ENCODE measurements at places on chromosomes 2 and 18.

GRCh38 chr2:60556576-60557485 is 3.4 kb upstream of the BCL11A start:
- no peak for DNase-seq

- DNase-seq: no peak
Observed at GRCh38 chr2:26756337-26756736, 7.7 kb upstream of the SLC35F6 start.

GRCh38 chr2:232666051-232666805 is 30.9 kb upstream of the GIGYF2 start:
- DNase-seq: no peak

DNA sequence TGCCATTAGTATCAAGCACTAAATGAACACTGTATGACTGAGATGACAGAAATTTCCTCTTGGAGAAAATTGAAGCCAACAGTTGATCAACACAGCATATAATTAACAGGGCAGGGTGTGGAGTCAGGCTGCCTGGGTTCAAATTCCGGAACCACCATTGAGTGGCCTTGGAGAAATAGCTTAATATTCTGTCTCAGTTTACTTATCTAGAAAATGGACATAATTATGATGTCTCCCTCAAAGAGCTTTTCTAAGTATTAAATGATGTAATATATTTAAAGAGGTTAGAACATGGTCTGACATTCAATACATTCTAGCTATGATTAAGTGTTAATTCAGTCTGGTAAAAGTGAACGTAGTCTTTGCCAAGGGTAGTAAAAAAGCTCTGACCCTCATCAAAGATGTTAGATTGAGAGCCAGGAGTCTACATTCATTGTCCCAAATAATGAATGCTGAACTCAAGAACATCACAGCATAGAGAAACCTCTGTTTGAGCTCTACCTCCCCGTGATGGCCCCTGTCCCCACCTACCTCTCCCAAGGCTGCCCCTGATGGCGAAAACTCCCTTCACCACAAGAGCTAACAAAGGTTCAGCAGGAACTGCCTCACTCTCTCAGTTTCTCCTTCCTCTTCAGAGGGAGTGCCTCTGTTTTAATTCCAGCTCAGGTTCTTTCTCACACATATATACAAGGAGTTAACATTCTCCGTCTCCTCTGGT is 2.7 kb upstream of the VWA3B start:
- no peak for DNase-seq

GRCh38 chr2:146444085-146444484 is 1400.7 kb upstream of the ACVR2A start:
- no peak for DNase-seq

- DNase-seq: no peak
Observed at GRCh38 chr2:34025196-34025595, 426.1 kb upstream of the FAM98A start.

DNA sequence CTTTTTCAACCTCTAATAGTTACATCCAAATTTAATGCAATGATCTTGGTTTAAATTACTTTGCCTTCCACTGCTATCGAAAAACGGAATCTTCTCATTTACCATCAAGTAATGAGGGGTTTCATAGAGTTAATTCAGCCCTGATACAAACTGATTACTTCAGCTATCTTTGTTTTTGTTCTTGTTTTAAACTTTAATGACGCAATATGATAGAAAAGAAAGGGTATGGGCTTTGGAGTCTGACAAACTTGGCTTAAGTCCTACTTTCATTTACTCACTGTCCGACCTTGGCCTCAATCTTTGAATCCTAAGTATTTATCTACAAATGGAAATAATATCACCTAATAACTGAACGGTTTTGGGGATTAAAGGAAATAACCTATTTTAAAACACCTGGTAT is 16.1 kb downstream of the ADAM17 start:
- DNase-seq: no peak

GRCh38 chr2:184598002-184598315 is 370 bp upstream of the ZNF804A start:
- DNase-seq: peak; percentile 18

- DNase-seq: no peak
Observed at GRCh38 chr2:60873381-60873780, 8.0 kb upstream of the REL start.

- no peak for DNase-seq
Observed at GRCh38 chr2:234789556-234790325, 162.1 kb upstream of the SH3BP4 start.

DNA sequence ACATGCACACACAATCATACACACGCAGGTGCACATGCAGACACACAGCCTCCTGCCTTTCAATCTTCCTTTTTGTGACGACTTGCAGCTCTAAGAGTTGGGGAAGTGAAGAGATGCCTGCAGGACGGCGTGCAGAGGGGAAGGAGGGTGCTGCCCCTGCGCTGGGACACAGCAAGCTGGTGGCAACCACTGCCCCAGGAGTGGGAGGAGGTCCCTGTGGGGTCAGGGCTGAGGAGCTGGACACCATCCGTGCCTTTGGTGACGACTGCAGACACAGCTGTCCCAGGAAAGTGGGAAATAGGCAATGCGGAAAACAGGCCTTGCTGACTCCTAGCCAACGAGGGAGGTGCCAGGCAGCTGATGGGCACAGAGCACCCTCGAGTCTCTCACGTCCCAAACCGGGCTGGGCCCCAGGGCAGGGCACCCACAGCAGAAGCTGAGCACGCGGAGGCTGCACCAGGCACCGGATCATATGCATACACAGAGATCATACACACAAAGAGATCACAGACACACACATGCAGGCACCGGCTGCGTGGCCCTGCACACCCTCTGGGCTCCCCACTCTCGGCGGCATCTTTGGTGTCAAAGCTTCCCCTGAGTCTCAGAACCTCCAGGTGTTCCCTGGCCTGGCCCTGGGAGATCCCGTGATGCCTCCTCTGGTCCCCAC is 146.1 kb downstream of the PXDN start:
- DNase-seq: no peak

DNA sequence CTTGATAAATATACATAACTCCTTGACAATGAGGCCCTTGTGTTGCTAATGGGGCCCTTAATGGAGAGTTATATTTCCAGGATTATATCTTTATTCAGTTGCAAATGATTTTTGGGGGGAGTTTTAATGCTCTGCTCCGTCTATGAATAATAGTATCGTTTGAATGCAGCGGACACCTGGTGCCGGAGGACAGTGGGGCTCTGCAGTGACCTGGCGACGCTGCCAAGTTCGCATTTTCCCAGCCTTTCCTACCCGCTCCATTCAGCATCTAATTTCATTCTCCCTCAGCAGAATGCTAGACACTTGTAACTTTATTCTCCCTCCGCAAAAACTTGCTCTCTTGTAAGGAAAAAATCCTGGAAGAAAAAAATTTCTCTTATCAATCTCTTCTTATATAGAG is 257.6 kb upstream of the SALL3 start:
- no peak for DNase-seq

DNA sequence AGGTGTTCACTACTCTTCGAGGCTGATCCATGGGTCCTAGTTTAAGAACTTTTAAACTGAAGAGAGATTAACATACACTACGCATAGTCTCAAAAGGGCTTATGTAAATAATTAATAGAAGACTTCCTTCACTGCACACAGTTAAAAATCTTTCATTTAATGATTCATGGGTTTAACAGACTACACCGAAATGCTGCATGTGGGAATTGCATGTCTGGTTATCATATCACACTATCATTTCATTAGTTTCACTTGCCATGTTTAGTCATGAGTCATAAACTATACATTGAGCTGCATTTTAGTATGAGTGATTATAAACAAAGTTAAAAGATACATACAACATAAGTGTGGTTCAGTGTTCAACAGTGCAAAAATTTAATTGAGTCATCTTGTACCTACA is 31.2 kb downstream of the GLS start:
- peak; percentile 36 for DNase-seq

GRCh38 chr2:198036029-198036879 is 231.9 kb downstream of the PLCL1 start:
- DNase-seq: no peak

DNA sequence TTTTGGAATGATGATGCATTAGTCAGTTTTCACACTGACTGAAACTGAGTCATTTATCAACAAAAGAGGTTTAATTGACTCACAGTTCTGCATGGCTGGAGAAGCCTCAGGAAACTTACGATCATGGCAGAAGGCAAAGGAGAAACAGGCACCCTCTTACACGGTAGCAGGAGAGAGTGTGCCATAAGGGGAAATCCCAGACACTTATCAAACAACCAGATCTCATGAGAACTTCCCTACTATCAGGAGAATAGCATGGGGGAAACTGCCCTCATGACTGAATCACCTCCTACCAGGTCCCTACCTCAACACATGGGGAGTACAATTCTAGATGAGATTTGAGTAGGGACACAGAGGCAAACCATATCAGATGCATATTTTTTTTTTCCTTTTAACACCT is 504.5 kb upstream of the VRK2 start:
- DNase-seq: no peak

DNA sequence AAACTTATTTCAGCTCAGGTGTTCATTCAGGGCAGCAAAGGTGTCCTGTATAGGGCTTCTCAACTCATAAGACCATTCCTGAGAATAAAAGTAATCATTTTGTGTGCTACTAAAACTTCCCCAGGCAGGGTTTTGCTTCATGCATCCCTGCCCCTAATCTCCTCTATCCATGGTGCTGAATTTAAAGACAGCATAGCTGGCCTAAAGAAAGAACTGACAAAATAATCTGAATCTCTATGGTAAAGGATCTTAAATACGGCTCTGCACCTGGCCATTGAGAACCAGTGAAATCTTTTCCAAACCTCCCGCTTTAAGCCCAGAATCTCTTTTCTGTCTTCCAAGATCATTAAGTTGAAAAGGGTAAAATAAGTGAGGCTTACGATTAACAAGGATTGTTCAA is 292.1 kb upstream of the KLHL29 start:
- DNase-seq: peak; percentile 28

DNA sequence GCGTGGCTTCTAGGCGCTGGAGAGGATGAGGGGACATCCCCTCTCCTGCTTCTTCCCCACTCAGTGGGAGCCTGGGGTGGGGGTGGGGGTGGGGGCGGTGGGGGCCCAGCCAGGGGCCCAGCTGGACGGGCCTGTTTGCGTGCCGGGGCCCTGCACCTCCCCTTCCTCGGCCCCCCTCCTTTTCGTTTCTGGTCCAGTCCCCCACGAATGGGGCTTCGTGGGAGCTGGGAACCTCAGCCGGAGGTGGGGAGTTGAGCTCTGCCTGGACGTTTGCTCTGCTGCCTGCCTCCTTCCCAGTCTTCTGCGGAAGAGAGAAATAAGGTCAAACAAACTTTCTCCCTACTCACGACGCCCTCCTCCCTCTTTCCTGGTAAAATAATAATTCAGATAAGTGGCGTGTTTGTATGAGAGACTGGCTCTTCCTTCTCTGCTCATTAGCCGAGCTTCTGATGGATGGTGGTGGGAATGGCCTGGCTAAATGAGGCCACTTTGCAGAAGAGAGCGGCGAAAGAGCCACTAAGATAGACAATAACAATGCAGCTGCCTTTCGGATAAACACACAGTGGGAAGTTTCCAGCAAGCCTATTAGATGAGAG is 782 bp downstream of the MTA3 start:
- no peak for DNase-seq

- DNase-seq: no peak
Observed at GRCh38 chr2:172914341-172915008, 161.2 kb upstream of the MAP3K20 start.

DNA sequence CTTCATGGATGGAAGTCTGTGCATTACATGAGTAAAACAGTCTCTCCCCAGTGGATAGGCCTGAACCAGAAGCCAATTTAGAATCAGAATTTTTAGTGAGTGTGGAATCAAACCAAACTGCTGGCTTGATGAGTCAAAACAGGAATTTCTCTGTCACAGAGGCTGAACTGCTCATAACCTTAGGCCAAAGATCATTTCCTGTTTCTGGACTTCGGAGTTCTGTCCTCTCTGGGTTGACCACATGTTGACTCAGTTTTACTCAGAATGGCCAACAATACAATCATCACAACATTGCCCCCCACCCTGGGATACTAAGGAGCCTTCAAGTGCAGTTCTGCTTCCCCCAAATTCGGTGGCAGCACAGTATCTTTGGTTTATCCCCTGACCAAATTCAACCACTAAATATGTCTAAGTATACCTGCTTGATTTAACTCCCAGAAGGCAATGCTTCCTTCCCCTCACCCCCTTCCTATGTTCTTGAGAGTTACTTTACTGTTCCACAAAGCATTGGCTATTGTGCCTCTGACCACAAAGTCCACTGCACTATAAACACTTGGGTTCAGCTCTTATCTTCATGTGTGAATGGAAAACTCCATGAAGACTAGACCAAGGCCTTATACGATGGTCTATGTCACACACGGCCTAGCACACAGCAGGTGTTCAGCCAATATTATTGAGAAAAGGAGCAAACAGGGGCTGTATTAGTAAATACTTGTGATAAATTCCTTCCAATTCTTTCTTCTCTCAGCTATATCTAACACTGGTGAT is 67.8 kb downstream of the NXPH2 start:
- DNase-seq: no peak

GRCh38 chr2:179106676-179107428 is 56.9 kb upstream of the CCDC141 start:
- no peak for DNase-seq

DNA sequence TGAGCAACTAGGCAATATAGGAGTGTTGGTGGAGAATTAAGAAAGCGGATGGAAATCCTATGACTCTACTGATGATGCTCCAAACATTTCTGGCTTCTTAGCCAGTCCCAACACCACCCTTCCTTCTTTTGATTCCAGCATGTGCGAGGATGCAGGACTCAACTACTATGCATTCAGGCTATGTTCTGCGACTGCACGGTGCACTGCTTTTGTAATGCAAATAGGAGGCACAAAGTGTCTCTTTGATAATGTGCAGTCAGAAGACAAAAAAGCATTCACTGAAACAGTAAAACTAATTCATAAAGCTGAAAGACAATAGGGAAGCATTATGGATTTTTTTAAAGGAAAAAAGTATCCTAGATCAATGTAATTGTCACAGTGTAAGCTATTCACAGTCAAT is 106.7 kb downstream of the MEIS1 start:
- no peak for DNase-seq

- DNase-seq: peak; percentile 21
Observed at GRCh38 chr2:207767461-207768167, 2.1 kb downstream of the FZD5 start.

DNA sequence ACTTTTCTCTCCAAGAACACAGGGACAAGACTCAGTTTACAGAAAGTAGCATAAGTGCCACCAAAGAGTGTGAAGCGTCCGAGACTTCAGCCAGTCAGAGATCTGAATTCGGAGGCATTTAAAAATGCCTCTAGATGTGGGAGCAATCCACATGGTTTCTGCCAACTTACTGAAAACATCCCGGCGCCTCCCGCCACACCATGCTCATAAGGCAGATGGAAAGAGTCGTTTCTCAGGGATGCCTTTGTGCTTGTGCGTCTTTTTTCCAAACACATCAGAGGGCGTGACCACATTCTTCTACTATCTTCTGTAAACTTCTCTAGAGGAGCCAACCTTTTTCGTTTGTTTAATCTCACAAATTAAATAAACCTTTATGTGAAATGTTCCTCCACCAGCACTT is 88.7 kb downstream of the NRP2 start:
- DNase-seq: no peak
